DMS79 (cell line): ENCODE measurements at places on chromosomes 16 and 17.

DNA sequence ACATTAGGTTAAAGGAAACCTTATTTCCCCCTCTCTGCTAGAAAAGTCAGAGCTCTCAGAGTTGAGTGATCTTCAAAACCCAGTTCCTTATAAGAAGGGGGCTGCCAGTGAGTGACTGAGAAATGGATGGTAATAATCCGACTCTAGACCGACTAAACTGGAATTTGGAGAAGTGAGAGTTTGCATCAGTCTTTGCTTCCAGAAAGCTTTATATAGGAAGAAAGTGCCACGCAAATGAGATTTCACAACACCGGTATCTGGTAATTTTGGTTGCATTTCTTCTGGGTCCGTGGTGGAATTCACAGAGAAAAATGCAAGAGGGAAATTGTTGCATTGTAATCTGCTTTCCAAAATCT, 271.4 kb downstream of the MAF start:
- no peak for DNase-seq

- DNase-seq: no peak
Observed at GRCh38 chr16:82061861-82062525, 26.9 kb downstream of the HSD17B2 start.

GRCh38 chr17:19935169-19935568, 42.5 kb downstream of the AKAP10 start:
- no peak for DNase-seq

DNA sequence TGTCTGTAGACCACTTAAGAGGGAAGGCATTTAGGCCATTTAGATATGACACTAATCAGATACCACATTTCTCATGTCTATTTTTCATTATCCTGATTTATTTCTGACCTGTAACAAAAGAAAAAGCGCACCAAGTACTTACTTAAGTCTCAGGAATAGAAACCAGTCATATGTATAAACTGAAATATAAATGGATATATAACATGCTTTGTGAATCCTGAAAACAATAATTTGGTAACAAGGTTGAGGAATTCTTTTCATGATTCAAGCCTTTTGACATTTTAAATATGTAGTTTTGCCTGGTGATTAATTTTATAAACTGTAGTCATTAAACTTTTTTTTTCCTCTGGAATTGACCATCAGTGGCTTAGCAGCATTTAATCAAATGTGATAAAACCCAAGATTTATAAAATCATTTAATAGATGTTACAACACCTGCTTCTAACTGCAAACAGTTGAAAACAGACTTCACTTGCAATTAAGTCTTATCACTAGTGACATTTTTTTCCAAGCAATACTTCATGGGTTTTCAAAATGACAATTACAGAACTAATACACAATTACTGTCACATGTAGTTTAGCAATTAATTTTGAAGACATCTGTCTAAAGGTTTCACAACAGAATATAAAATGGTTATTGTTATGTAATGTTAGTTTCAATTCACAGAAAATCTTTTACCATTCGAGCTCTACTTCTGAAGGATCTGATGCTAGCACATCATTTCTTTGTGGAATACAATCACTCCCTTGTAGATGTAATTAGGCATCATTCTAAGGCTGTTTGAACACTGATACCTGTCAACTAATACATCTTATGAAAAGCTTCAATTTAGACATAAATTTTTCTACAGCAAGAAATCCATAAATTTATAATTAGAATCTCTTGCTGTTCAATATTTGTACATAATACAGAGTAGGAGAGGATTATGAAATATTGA, 110.3 kb downstream of the TOX3 start:
- no peak for DNase-seq

DNA sequence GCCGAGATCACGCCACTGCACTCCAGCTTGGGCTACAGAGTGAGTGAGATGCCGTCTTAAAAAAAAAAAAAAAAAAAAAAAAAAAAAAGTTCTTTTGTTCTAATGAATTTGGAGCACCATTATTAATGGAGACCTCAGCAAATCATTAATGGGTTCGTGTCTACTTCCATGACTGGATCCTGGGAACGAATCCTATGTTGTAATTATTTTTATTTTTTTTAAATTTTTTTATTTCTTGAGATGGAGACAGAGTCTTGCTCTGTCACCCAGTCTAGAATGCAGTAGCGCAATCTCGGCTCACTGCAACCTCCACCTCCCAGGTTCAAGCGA, 30.7 kb downstream of the SPOP start:
- no peak for DNase-seq

GRCh38 chr17:43337684-43338428, 60.9 kb upstream of the ARL4D start:
- DNase-seq: no peak

DNA sequence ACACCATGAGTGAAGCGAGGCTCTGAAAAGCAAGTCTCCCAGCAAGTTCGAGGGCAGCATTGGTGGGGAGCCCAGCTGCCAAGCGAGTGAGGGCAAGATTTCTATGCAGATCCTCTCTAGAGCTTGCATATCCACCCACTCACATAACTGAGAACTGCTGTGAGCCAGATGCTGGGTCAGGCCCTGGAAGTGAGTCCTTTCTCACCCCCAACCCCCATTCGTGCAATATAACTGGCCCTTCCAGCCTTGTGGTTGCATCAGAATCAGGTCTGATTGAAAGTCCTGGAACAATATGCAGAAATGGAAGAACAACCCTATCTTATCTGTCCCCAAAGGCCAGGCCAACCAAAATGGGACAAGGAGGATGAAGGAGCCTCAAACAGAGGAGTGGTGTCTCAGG, 146.6 kb downstream of the IRX5 start:
- DNase-seq: no peak

DNA sequence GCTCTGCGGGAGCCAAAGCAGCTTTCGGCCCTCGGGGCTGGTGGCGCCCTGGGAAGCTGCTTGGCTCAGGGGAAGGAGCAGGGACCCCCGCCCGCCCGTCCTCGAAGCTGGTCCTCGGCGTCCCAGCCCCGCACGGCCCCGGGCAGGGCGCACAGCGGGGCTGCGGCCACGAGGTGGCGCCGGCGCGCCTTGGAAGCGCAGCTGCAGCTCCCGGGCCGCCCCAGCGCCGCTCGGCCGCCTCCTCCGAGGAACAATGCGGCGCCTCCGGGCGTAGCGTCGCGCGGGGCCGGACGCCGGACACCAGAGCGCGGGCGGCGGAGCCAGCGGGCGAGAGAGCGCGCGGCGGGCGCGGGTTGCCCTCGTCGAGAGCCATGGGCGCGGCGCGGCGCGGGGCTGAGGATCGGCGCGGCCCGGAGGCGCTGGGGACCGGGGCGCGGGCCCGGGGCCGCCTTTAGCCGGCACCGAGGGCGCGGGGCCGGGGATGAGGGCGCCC, at the start of gene MGAT5B:
MGAT5B (plus strand) TSS at position 229 of the 493 bp plus-strand sequence. CDS start 626 bp downstream, outside the sequence.
- DNase-seq: peak; percentile 10

GRCh38 chr17:76038050-76038449, 10.9 kb upstream of the EVPL start:
- no peak for DNase-seq
